ENCODE measurements at places on chromosomes 16 and 17.

DNA sequence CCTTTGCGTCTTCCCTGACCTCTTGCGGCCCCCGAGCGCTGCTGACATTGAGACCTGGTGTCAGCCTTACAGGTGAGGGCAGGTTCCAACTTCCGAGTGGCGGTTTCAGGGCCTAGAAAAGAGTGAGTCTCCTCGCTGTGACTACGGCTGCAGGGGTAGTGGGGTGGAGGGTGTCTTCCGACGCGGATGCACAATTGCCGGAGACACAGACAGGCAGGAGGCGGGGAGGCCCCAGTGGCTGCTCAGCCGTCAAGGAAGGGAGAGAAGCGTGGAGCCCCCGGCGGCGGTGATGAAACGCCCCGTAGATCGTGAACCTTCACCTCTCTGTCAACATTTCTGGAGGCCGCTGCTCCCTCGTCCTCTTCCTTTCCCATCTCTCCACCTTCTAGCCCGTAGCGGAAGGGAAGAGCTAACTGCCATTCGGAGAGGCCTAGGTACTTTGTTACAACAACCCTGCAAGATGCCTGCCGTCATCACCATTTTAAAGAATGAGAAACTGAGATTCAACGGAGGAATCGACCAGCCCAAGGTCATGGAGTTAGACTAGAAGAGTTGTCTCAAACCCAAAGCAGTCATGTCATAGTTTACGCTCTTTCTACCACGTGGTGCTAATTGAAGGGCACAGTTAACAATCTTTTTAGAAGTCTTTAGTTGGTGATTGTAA lies 485 bp downstream of the DNAJA3 start:
- DNase-seq = no peak

DNA sequence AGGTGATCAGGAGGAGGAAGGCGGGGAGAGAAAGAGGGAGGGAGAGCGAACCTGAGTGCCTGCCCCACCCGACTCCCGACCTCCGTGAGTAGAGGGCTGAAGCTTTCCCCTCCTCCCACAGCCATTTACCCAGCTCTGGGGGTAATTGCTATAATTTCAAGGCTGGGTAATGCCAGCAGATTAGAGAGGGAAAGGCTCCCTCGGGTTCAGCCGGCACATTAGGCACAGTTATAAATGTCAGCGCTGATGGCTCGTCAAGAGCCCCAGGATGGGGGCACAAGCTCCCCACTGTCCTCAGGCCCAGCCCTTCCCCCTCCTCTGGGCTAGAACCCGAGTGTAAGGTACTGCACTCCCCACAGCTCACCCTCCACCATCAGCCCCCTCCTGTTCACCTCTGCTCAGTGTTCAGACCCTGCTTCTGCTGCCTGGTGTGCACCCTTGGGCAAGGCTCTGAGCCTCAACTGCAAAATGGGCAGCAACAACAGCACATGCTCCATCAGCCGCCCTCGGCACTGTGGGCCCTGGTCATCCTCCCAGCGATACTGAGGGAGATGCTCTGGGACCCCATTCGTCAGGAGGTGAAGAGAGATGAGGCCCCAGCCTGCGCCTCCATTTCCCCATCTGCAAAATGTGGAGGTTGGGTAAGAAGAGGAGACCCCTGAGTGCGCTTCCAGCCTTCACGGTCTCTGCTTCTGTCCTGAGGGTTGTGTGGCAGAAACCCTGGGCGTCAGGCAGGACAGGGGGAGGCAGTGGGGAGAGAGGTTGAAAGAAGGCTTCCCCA lies 77.2 kb downstream of the NT5M start:
- DNase-seq = no peak

DNA sequence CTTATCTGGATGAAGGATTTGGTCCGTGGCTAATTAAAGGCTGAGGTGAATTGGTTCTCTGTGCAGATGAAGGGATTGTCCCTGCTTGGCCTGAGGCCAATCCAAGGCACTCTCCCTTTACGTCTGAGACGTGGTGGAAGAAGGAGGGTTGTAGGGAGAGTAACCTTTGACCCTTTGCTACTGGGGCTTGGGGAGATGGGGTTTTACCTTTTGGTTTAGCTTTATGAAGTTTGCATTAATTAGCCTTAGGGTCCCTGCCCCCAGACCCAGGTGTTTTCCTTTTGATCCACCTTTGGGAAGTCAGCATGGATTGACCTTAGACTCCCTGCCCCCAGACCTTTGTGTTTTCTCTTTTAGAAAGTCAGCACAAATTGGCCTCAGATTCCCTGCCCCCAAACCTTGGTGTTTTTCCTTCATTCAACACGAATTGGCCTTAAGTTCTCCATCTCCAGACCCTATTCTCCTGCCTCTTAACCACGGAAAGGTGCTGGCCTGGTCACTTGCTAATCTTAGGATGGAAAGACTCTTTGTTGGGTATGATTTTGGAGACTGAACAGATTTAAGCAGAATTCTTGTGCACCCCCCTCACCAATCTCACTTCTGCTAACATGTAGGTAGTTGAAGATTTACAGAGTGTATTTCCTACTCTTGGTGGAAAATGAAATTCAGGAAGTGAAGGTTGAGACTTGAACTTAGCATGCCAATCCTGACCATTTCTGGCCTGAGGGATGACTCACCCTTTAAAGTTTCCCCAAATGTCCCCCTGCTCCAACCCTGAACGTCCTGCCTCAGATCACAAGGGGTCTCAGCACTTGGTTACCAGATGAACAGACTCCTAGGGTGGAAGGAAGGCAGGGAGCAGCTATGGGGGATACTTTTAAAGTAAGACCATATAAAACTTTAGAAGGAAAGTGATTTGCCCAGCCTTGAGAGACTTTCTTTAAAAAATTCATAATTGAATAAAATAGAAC lies 23.1 kb upstream of the MMD start:
- peak; percentile 21 for DNase-seq

DNA sequence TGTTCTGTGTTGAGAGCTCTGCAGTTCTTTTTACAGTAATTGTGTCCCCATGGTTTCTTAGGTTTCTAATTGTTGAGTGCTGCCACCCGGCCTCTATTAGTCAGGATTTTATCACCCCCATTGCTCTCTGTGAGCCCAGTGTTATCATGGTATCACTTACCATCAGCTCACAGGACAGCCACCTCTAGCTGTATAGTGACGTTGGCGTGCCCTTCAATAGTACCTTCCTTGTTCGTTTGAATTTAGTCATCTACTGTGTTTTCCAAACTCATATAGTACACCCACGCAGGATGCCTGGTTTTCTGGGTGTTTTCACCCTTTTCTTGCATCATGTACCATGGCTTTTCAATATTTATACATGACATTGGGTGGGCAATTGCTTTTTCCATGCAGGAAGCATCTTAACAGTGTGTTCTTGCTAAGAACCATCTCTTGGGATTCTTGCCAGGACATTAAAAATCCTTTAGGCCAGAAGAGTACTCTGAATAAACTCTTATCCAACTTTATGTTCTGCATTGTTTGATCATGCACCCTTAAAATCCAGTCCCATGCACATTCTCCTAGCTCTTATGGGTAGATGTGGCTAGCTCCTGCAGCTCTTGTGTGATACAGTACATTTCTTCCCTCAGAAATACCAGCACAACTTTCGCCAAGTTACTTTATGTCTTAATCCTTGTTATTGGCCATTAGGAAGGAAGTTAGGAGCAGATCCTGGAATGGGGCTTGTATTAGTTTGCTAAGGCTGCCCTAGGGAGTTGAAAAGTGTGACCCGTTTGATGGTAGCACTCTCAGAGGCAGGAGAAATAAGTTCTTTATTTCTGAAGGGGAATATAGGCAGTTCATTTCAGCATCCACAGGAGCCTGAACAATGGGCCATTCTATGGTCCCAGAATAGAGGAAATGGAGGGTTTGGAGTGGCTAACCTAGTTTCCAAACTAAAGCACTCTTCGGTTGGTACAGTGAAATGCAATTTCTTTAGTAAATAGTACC lies 11.3 kb upstream of the ABCA10 start:
- DNase-seq = no peak

DNA sequence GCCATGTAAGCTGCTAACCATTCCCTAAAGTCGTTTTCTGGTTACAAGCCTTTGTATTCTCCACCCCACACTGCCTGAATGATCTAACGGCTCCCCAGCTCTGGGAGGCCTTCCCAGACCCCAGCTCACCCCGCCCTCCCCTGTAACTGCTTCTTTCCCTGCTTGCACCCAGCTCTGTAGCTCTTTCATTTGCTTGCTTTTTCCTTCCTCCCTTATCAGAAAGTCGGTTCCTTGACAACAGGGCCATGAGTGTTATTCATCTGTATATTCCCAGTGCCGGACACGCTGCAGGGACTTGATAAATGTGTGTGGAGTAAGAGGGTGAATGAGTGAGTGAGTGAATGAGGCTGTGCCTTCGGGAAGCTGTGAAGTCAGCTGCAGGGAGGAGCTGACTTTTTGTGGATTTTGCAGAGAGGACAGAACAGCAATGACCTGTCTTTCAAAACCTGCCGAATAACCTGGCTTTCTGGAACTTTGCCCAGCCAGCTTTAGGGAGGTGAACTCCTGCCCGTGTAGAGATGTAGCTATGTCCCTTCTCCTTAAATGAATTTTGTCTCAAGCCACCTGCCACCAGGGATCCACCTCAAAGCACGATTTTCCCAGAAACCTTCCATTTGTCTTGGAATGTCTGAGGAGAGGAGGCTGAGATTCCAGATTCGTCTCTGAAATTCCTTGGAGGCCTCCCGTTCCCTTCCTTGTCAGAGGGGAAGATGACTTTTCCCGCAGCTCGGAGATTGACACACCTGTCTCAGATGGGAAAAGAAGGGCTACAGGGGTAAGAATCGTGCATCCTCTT lies 20.0 kb upstream of the CACNG4 start:
- DNase-seq = no peak

DNA sequence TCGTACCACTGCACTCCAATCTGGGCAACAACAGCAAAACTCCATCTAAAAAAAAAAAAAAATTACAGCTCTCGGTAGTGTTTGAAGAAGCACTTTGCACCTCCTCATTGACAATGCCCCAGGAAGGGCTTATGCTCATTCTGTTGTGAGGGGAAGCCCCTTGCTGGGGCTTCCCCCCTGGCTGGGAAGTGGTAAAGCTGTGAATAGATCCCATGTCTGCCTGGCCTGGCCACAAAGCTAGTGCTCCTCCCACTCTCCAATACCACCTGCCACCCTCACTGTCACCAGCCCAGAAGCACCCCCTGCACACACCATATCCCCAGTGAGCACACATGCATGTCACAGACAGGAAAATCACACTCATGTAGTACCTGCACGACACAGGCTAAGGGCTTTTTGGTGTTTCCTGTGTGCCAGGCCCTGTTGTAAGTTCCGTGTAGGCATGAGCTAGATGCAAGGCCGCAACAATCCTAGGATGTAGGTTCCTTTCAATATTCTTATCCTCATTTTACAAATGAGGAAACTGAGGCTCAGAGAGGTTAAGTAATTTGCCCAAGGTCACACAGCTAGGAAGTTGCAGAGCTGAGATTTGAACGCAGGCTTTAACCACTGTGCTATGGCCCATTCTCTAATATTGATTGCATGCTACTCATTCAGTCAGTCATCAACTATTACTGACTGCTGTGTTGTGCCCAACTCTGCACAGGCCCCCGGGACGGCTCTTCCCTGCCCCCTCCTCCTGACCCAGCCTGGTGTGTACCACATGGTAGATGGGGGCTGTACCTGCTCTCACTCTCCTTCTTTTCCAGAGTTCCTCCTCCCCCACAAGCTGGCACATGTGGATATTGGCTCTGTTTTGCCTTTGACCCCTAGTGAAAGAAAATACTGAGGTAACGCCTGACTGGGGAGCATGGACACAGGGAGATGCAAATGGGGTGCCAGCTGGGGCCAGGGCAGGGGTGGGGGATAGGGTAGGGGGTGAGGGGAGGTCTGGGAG lies 11.9 kb upstream of the COL1A1 start:
- no peak for DNase-seq

- DNase-seq = no peak
Measured at GRCh38 chr17:39484178-39484577, 22.9 kb downstream of the CDK12 start.

- no peak for DNase-seq
Measured at GRCh38 chr17:72053449-72053848, 67.4 kb upstream of the SOX9 start.

DNA sequence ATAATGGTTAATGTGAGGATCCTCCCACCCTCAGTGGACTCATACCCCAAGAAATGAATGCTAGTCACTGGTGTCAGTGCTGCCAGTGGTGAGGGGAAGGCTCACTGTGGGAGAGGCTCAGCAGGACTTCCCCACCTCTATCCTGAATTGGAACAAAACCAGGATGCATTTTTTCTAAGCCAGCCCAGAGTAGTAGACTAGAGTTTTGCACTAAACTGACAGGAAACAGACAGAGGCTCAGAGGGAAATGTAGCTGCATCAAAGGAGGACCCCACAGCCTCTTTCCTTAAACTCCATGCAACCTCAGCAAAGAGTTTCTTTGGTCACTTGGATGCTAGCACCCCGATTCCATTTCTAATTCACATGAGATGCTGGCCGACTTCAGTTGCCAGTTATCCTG lies 10.7 kb upstream of the SKAP1 start:
- DNase-seq = no peak

DNA sequence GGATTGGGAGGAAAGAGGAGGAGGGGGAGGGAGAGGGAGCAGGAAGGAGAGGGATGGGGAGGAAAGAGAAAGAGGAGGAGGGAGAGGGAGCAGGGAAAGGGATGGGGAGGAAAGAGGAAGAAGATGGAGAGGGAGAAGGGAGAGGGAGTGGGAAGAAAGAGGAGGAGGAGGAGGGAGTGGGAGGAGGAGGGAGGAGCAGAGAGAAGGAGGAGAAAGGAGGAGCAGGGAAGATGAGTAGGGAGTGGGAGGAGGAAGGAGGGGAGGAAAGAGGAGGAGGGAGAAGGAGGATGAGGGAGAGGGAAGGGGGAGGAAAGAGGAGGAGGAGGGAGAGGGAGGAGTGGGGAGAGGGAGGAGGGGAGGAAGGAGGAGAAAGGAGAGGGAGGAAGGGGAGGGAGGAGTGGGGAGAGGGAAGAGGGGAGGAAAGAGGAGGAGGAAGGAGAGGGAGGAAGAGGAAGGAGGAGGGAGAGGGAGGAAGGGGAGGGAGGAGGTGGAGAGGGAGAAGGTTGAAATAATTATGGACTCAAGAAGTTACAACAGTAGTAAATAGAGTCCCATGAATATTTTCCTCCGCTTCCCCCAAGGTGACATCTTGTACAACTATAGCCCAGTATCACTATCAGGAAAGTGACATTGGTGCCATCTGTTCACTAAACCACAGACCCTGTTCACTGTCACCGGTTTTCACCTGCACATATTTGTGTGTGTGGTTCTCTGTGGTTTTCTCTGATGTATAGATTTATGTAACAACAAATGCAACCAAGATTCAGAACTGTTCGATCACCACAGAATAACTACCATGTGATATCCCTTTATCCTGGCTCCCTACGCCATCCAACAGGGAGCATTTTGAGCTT lies 325.3 kb upstream of the EEF2KMT start:
- DNase-seq = no peak

- no peak for DNase-seq
Measured at GRCh38 chr16:87203060-87203656, 114.0 kb downstream of the C16orf95 start.
